ENCODE measurements at places on chromosomes 2 and 18.
A peak's percentile ranks its signal among the peaks of the same experiment; 100 is the strongest.

DNA sequence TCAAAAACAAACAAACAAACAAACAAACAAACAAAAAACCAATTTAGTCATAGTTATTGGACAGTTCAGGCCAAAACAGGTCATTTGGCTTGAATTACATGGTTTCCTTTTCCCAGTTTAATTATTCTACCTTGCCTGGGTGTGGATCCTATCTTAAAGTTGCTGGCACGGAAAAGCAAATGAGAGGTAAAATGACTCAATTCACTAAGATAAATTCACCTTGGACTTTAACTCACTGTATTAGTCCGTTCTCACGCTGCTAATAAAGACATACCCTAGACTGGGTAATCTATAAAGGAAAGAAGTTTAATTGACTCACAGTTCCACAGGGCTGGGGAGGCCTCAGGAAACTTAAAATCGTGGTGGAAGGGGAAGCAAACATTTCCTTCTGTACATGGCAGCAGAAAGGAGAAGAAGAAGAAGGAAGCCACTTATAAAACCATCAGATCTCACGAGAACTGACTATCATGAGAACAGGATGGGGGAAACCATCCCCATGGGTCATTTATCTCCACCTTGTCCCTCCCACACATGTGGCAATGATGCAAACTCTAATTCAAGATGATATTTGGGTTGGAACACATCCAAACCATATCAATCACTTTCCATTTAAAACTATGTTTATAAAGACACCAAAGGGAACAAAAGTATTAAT, 22.5 kb upstream of the TRAPPC8 start:
- DNase-seq, result no peak

GRCh38 chr2:168224346-168224745, 23.0 kb downstream of the STK39 start:
- DNase-seq, result no peak

DNA sequence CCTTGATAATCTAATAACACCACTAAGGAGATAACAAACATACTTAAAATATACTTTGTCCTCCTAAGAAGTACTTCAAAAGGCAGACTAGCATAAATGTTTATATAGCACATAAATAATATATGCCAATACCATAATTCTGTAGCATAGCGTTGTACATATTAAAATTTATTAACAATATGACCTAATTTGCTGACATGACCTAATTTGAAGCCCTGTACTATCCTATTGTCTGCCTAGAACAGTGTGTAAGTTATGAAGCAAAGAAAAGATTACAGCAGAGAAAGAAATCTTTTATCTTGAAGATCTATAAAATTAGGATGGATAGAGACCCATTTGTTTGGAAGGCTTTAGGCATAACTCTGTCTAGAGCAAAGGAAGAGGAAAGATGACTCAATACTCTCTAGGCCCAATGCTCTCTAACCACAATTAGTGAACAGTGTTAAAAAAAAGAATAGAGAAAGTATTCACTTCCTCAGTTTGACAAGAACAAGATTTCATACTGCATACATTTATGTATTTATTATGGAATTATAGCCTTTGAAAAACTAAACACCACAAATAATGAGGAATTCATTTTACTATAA, 231.3 kb downstream of the ZRANB3 start:
- peak; percentile 45 for DNase-seq

GRCh38 chr2:233081731-233082221, 21.6 kb downstream of the INPP5D start:
- no peak for DNase-seq

GRCh38 chr2:54595999-54596902, 127.2 kb upstream of the EML6 start:
- DNase-seq, result peak; percentile 13

DNA sequence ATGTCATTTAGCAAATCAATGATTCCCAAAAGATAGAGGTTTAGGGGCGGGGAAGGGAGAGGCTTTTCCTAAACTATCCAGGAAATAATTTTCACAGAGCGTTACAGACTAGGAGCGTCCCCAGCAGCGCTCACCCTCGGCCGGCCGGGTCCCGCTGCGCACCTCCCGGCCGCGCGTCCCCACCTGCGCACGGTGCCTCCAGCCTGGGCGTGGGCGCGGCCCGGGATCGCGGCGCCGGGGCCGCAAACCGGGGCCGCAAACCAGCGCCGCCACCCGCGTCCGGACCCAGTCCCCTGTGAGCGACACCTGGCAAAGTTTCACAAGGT, 684 bp upstream of the ZCCHC2 start:
- no peak for DNase-seq

- DNase-seq, result no peak
Measured at GRCh38 chr2:223538920-223539440, 63.2 kb downstream of the SCG2 start.

DNA sequence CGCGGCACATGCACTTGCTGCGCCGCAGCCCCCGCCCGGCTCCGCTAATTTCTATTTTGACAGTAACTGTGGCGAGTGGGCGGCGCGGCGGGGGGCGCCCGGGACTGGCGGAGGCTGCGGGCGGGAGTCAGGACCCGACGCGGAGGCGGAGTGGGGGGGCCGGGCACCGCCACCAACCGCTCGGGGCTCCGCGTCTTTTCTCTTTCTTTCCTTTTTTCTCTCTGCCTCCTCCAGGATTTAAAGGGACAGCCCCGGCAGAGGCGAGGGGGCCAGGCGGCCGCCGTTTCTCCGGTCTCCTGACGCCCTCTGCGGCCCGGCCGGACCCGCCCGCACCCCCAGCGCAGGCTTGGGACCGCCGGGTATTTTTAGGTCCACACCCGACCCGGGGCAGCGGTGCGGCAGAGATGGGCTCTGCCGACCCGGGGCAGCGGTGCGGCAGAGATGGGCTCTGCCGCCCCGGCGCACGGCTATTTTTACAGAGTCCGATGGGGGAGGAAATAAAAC, 460 bp upstream of the ZBTB7C start:
- no peak for DNase-seq

GRCh38 chr2:133660510-133660909, 92.2 kb upstream of the NCKAP5 start:
- DNase-seq, result no peak

GRCh38 chr18:48749768-48750167, 201.0 kb downstream of the SMAD7 start:
- peak; percentile 74 for DNase-seq

DNA sequence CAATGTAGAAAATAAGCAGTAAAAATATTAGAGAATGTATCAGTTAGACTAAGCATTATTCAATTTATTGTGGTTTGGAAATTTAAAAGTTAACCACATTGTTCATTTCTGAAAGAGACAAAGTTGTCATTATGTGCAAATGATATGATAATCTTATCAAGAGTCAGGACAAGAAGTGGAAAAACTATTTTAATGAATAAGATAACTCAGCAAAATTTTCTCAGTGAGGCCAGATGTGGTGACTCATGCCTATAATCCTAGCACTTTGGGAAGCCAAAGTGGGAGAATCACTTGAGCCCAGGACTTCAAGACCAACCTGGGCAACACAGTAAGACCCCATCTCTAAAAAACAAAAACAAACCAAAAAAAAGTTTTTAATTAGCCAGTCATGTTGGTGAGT, 39.5 kb upstream of the CERS6 start:
- no peak for DNase-seq

DNA sequence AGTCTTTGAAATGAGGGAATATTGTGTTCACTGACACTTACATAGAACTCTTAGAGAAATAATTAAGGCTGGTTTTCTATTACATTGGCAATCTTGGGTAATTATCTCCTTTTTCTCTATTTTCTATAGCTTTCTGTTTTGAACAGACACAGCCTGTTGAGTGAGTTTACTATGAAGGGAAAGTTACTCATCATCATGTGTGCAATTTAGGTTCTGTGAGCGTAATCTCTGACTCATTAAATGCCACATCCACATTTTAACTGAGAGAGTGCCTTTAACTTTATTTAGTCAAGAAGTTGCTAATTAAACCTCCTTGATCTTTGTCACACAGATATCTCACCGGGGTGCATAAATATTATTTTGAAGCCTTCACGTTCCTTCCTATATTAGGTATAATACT, 174.0 kb upstream of the SLC8A1 start:
- DNase-seq, result peak; percentile 84

DNA sequence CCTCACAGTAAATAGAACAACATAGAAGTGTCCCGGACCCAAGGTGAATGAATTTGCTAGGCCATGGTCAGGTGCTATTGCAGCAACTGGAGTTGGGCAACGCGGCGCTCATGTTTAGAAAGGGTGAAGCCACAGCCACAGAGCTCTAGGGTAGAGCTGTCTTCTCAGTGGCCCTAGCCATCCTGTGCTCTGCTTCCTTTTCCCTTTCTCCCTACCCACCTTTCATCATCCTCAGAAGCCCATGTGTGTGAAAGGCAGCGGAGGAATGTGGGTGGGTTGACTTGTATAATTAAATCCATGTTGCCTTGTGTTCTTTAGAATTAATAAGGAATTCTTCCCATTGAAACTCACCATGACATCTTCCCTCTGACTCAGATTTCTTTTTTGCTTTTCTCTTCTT, 336.7 kb downstream of the OSR1 start:
- peak; percentile 97 for DNase-seq

DNA sequence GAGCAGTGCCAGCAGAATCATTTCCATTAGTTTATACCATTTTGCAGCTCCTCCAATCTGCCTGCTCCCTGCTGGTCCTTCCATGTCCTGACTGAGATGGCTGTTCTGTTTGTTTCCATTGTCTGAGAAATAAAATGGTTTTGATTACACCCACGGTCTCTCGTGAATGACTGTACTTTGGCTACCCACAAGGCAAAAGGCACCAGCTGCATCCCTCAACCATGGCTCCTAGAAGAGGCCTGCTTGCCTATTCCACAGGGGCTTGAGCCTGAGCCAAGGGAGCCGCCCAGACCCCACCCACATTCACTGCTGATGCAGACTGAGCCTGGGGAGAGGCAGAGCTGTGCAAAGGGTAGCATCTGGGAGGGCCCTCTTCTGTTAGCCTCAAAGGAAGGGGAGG, 31.2 kb downstream of the MARCHF4 start:
- DNase-seq, result no peak

GRCh38 chr2:58769864-58770234, 528.7 kb upstream of the FANCL start:
- DNase-seq, result no peak

DNA sequence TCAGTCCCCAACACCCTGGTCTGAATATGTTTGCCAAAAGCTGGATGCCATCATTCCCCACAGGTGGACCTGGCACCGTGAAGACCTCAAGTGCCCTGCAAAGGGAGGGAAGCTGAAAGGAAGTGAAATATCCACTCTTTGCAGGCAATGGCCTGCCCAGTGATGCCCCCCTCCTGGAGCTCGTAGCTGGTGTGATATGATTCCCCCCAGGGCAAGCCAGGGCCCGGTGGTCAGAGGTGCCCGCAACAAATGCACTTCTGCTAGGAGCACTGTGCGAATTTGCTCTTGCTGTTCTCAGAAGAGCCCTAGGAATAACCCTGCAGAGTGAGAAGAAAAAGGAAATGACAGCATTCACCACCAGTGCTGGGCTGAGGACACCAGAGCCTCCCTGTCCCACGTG, 247.4 kb downstream of the KLHL29 start:
- no peak for DNase-seq

Measured in fibroblast of skin of right quadriceps (primary cell).